ENCODE measurements at places on chromosomes 3 and 15.

DNA sequence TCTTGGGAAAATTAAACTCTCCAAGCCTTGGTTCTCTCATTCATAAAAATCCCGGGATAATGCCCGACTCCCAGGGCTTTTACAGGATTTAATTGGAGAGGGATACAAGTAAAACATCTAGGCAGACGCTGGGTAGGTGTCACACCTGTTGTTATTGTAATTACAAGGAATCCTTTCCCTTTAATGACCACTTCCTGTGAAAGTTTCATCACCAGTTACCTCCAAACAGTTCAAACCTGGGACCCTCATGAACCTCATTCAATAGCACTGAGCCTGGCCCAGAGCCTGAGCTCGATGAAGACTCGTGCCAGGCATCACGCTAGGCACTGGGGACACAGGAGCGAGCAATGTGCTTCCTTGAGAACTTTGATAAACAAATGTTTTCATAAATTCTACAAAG is 2.1 kb upstream of the RYK start:
- no peak for DNase-seq

- no peak for DNase-seq
These were observed 155.8 kb downstream of the LRTM1 start for GRCh38 chr3:54772051-54772450.

- no peak for DNase-seq
These were observed 199.6 kb upstream of the NAALADL2 start for GRCh38 chr3:174659511-174659910.

- peak; percentile 8 for DNase-seq
These were observed 18.1 kb upstream of the SCN10A start for GRCh38 chr3:38834110-38834509.

GRCh38 chr3:126349071-126349470 is 8.1 kb downstream of the KLF15 start:
- DNase-seq, result no peak

GRCh38 chr3:59709702-59710553 is 660.1 kb upstream of the CFAP20DC start:
- DNase-seq, result peak; percentile 15
